ENCODE measurements at places on chromosomes 1 and 21.
A peak's percentile ranks its signal among the peaks of the same experiment; 100 is the strongest.

GRCh38 chr1:46211051-46211450 lies 7.9 kb downstream of the LURAP1 start:
- no peak for DNase-seq

DNA sequence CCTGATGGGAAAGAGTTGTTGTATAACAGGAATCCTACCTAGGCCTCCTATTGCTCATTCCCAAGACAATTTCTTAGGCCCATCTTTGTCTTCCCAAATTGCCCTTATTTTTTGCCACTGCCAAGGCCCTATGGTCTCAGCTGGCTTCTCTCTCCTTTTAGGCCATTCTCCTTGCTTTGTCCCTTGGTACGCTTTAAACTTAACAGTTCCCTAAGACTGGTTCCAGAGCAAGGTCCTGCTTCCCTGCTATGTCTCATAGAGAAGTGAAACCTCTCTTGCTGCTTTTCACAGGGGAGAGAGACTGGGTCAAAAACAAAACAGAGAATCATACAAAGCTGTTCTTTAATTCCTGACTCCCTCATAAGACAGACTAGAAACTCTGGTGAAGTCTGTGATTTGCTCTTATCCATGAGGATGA lies 77.1 kb downstream of the XCL2 start:
- no peak for DNase-seq

- no peak for DNase-seq
Observed at GRCh38 chr1:226628612-226629155, 80.1 kb downstream of the STUM start.

GRCh38 chr1:196516373-196516772 lies 91.9 kb downstream of the KCNT2 start:
- no peak for DNase-seq

GRCh38 chr1:21254335-21254951 lies 35.8 kb downstream of the ECE1 start:
- DNase-seq, result no peak

DNA sequence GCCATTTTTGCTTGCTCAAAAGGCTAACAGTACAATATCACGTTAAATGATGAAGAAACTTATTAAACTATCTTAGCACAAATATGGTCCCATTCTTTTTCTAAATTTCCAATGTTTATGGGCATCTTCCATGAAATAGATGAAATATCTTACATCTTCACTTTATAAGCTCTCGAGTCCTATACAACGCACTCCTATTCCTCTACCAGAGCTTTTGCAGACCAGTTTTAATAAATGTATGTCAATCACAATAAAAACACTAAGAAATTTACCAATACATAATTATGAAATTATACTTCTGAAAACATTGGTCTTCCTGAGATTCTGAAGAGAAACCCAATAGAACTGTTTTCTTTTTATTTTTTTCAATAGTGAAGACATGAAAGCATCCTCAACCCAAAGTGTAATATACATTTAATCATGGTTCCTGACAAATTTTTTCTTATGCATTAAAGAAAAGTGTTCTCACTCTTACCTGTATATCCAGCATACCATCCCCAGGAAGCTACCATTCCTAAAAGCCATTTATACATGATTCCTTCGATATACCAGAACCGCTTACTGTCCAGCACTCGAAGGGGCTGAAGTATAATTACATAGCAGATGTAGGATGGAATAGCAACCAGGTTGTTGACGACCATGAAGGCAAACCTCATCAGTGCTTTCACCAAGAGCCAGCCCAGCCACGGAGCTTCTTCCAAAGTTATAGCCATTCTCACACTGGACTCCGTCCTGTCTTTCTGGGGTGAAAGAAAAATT lies 1.8 kb downstream of the LPGAT1 start:
- DNase-seq, result no peak

GRCh38 chr1:29639741-29640427 lies 403.6 kb downstream of the PTPRU start:
- no peak for DNase-seq

DNA sequence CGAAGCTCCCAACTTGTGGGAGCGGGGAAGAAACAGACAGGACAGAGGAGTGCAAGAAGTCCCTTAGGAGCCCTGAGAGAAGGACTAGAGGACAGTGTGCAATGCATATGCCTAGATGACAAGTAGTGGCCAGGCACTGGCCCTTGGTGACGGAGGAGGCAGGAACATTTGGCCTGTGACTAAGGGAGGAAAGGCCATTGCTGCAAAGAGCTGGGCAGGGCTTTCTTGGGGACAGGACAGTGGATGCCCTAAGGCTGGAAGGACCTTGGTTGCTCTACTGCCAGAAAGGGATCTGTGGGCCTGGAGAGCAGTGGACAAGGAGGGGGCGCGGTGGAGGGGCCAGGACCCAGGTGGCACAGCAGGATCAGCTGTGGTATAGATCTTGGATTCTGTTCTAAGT lies 481.3 kb downstream of the CAMTA1 start:
- DNase-seq, result no peak

DNA sequence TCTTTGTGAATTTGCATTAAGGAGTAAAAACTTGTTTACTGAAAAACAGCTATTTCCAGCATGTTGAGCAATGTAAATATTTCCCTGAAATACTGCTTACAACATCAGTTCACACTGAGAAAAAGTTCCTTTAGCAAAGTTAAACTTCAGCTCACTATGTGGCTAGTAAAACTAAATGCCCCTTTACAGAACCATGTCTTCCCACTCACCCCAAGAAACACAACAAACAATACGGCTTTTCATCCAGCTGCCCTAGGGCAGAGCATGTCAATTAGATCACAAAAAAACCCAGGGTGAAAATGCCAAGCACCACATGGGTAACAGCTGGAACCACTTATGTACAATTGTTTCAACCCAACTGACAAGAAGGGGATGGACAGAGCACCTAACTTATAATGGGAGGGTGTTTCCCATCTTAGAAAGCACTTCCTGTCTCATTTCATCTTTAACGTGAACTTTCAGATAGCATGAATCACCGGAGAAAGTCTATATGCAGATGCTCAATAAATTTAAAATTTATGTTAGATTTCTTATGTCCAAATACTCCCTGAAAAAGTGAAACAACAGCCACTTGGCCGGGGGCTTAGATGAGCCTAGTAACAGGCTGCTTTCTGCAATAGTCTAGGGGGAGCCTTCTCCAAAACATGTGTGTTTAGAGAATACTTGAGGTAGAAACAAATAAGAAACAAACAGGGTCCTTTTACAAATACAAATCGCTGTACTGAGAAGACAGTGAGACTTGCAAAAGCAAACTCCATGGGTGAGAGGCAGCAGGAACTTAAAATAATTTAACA lies 6.6 kb downstream of the NID1 start:
- no peak for DNase-seq

GRCh38 chr1:112418099-112418892 lies 22.3 kb downstream of the CTTNBP2NL start:
- no peak for DNase-seq

DNA sequence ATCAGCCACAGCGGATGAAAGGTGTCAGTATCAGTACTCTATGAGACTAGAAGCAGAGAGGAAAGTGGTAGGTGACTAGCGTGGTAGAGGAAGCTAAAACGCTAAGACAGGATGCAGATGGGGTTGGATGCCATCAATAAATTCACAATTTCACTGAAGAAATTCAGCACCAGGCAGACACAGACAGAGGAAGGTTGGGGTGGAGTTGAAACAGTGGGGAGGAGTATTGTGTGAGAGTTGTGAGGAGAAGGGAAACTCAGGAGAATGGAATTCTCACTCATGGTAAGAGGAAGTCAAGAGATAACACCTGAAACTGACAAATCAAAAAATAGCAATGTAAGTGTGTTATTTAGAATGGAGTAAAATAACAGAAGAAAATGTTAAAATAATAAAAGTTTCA lies 208.5 kb upstream of the DAB1 start:
- DNase-seq, result no peak

- peak; percentile 68 for DNase-seq
Observed at GRCh38 chr1:46442317-46443161, 47.1 kb upstream of the DMBX1 start.

GRCh38 chr21:42188663-42189062 lies 30.3 kb upstream of the ABCG1 start:
- no peak for DNase-seq

DNA sequence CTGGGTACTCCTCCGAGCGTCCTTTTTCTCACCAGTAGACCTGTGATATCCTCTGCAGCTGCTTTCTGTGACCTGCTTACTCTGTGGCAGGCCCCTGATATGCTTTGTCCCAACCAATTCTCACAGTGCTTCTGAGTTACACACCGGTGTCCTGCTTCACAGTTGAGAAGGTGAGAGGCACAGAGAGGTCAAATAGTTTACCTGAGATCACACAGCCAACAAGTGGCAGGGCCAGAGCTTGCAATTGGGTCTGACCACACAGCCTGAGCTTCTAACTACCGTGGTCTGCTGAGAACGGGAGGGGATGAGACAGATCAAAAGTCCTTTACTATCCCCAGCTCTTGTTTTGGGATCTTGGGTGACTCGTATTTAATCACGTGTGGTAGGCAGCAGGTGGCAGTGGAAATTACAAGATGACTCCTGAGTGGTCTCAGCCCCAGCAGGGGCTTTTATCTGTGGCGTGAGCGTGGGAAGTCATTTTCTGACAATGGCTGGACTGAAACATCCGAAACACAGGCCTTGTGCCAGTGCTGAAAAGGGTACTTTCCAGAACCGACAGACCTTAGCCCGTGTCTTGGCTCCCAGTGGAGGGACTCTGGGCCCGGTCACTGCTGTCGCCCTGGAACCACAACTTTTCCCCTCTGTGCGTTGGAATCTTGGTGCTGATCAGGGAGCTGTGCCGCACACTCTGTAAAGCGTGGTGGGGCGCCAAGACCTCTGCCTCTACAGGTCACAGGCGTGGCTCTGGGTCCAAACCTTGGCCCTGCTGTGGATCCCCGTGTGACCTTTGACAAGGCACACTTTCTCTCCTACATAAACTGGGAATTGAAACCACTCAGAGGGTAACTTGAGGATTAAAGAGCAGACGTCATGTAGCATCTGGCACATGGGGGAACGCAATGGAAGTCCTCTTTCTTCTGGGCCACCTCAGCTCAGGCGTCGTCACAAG lies 11.9 kb downstream of the THEMIS2 start:
- no peak for DNase-seq

DNA sequence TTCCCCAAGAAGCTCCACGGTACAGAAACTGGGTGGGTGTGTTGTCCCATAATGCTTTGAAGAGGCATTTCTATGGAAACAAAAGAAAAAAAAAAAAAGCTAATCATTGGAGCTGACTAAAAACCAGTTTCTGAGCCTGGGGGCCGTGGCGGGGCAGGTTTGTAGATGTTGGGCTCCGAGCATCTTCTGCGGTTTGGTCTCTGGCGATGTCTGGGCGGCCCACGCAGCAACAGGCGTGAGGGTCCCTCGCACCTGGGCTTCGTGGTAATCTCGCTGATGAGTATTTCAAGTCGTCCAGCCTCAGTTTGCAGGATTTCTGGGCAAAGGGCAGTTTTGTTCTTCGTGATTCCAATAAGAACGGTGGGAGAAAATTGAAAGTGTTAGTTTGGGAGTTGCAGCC lies 6.8 kb downstream of the TP73 start:
- no peak for DNase-seq

DNA sequence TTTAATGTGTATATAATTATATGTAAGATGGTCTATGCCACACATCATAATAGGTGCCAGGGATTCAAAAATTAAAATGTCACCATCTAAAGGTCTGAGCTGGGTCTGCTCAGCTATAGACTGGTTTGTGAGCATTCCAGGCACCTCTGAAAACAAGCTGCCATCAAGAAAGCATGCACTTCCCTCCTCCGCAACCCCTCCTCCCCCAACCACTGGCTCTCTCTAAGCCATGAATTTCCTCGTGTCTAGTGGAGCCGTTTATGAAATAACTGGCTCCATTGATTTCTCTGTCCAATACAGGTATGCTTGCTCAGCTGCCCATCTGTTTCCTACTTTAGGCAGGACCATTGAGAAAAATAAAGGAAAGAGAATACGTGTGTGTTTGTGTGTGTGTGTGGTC lies 522.6 kb upstream of the PLXNA2 start:
- DNase-seq, result no peak

- DNase-seq, result no peak
Observed at GRCh38 chr1:1833916-1834325, 55.7 kb upstream of the NADK start.

DNA sequence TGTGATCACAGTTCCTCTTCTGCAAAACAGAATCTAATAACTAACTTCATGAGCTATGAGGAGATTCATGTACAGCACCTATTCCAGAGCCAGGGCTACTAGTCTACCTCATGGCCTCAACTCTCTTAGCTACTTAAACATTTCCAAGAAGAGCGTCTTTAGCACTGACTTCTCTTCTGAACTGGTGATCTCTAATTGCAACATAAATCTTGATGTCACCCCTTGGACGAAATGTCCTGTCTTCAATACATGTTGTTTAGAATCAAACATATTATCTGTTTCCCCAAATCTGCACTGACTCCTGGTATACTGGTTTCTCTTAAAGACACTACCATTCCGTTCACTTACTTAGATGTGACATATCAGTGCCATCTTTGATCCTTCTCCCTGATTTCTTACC lies 88.2 kb downstream of the GRIK1 start:
- no peak for DNase-seq

GRCh38 chr1:154006136-154006535 lies 15.6 kb downstream of the RPS27 start:
- no peak for DNase-seq

GRCh38 chr1:11979028-11979850 lies 1.0 kb upstream of the MFN2 start:
- DNase-seq, result no peak

DNA sequence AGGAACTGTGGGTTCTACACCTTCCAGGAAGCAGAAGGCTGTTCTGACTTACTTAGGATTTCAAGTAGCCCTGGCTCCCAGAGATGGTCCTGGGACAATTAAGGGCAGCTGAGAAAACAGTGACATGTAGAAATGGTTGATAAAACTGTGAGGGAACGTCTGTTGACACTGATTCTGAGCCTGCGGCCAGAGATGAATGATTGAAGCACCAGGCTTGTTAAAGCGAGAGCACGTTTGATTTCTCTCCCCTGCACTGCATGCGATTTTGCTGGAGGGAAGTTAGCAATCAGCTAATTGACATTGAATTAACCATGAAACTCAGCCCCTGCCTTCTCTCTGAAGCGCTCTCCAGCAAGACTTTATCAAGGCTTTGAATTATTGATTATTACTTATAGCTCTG lies 29.9 kb upstream of the POU3F1 start:
- no peak for DNase-seq

- DNase-seq, result no peak
Observed at GRCh38 chr1:65724151-65724550, 68.5 kb upstream of the PDE4B start.

- DNase-seq, result no peak
Observed at GRCh38 chr1:246108278-246108925, 398.7 kb downstream of the SMYD3 start.

- no peak for DNase-seq
Observed at GRCh38 chr1:172863031-172863430, 187.7 kb downstream of the TNFSF18 start.

- no peak for DNase-seq
Observed at GRCh38 chr1:6144647-6145395, 35.3 kb downstream of the CHD5 start.

GRCh38 chr1:53323316-53323715 lies 4.6 kb downstream of the LRP8 start:
- DNase-seq, result no peak

- DNase-seq, result no peak
Observed at GRCh38 chr1:96183485-96183884, 538.1 kb upstream of the PTBP2 start.

- DNase-seq, result no peak
Observed at GRCh38 chr1:178020968-178021640, 51.2 kb upstream of the SEC16B start.
